ENCODE measurements at places on chromosomes 2 and 18. TPM values are rescaled to one million over a fixed set of nuclear protein-coding genes. Genes with fewer than 3 reads are reported as not detected.

DNA sequence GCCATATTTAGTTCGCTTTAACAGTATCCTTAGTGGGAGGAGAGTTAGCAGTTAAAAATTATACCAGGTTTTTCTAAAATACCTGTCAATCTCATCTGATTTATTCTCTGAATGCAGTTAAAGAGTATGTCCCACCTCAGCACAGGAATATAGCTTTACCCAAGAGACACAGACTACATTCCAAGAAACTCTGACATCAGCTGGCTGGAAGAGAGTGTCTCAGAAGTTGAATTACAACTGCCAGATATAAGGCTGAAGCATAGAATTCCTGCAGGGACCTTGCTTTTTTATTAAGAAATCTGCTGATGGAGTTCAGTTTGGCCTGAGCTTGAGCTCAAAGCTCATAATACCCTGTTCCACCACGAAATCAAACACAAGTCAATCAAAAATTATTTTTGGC is 25.4 kb upstream of the CNTNAP5 start:
- no peak for DNase-seq

GRCh38 chr2:237195396-237196120 is 109.9 kb downstream of the COPS8 start:
- no peak for DNase-seq

DNA sequence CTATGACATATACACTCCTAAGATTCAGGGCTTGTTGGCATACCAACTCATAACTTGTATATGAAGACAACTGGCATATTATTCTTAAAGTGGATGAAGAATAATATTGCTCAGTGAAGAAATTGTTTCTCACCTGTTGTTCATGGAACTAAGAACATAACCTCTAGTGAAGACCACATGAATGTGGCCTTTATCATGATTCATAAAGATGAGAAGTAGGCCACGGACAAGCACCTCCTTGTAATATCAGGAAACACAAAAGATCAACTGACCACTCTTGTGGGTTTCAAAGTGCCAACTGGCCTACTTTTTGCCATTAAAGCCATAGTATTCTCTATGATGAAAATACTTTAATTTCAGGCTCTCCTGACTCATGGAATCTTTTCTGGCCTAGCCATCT is 407.4 kb downstream of the GRB14 start:
- DNase-seq: no peak

- DNase-seq: no peak
Measured at GRCh38 chr18:45539491-45539891, 75.8 kb upstream of the SLC14A2 start.

DNA sequence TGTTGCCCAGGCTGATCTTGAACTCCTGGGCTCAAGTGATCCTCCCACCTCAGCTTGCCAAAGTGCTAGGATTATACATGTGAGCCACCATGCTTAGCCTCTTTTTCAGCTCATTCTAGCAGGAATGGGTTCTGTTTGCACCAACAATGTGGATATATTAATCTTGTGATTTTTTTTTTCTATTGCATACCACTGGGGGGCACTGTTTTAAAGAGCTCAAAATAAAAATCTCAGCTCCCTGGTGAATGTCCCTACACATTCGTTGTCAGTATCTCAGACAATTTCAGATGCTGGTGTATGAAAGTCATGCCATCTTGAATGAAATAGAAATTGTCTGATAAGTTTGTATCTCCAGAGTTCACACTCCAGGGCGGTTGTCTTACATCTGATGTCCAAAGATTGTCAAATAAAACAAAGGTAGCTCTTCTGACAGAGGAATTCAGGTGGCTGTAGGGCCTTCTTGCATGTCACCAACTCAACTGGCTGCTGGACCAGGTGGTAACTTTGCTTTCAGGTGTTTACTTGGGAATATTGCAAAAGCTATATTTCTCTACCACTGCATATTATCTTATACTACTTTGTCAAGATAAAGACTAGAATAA is 3.1 kb upstream of the MATN3 start:
- no peak for DNase-seq

DNA sequence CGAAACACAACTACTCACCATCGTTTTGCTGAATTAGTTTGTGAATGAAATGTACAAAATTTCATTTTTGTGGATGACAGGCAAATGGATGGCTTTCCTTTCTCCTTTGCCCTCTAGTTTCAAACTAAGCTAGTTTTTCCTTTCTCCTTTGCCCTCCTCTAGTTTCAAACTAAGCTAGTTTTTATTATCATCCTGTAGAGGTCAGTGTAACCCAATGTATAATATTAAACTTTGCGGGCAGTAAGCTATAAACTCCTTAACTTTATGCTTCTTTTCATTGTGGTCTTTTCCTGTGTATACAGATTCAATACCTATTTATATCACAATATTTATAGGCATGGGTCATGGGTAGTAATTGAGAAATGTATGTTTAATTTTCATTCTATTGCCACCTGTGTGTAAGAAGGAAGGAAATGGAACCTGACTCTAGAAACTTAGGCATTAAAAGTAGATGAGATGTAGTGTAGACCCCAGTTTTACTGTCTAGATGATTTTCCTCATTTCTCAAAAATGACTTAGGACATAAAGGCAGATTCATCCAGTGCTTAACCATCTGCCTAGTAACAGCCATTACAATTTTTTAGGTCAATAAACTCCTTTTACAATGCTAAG is 58.1 kb downstream of the MAP3K19 start:
- no peak for DNase-seq

- no peak for DNase-seq
Measured at GRCh38 chr2:20589975-20590703, 60.8 kb downstream of the HS1BP3 start.

DNA sequence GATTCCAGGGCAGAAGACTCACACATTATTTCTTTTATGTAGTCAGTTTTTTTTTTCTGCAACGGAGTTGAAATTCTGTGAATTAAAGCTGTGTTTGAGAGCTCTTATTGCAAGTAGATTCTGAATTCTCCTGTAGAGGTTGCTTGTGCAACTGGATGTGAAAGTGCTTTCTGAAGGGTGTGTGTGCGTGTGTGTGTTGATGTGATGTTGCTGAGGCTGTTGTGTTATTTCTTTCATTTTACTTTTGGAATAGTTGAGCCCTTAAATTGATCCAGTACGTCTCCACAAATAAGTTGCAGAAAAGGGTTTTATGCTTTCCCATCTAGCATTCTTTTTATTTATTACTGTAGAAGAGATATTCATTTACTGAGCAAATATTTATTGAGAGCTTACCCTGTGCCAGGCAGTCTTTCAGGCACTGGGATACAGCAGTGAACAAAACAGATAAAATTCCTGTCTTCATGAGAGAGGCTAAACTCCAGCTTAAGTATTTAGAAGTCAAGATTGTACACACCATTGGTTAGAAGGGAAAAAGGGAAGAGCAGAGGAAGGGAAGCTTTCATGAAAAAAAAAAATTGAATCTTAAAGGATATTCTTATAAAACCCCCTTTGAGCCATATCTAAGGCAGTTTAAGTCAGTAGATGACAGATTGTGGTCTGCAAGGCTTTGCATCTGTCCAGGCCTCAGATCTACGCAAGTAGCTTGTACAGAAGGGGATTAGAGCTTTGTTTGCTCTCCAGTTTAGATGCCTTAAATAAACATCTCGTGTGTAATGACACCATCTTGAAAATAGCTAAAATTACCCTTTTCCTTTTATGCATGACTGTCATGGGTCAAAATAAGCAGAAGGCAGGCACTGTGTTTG is 58.2 kb downstream of the MYO1B start:
- DNase-seq: no peak

GRCh38 chr2:142603759-142604158 is 273.7 kb upstream of the KYNU start:
- no peak for DNase-seq

DNA sequence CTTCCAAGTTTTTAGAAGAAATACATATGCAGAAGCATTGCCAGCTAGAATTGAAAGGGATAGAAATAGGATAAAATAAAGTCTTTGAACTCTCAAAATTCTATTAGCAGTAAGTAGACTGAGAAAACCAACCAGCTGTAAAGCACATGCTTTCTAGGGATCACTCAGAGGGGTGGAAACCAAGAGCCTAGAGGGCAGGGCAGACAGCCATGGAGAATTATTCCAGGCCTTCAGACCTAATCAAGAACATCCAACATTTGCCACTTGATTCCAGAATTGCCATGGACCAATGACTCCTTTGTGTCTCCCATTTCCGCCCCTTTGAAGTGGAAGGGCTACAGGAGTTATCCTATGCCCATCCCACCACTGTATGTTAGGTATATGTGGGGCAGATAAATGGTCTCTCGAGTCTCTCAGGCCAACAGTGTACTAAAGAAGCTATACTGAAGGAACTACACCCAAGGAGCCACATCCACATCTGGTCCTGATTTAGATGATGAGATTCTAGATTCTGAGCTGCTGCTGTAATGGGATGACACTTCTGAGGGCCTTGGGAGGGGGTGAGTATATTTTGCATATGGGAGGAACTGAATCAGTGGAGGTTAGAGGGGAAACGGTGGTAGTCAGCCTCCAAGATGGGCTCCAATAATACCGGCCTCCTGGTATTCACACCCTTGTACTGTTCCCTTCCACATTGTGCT is 4.0 kb downstream of the FARSB start:
- DNase-seq: no peak

DNA sequence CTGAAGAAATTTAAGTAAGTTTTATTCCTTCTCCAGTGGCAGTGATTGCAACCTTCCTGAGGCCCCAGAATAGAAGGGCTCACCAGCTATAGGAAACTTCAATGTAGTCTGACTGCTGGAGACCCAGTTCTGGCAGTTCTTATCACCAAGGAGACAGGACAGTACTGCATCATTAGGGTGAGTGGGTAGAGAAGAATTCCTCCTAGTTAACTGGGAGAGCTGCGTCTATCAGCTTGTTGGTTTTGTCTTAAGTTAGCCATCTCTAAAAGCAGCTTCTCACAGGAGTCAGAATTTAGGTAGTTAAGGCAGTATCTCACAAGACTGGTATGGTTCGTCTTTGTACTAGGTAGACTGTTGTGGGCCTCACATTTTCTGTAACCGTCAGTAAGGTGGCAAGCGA is 3.3 kb upstream of the MSTN start:
- no peak for DNase-seq

- DNase-seq: no peak
Measured at GRCh38 chr18:25111377-25112288, 240.3 kb downstream of the ZNF521 start.

DNA sequence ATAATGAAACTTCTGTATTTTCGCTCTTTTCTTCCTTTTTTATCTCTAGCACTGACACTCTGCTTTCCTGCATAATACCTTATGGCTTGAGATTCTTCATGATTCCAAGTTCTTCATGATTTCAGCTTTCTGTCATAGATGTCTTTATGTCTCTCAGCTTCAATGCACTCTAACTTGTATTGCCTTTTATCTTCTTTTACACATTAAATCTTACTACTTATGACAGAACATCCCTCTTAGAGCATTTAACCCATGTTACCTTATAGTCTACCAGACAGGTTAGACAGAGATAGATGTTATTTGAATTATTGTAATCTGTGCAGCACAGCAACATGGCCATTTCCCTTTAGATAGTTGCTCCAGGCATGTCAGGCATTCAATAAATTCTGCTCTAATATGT is 1475.7 kb upstream of the TMEFF2 start:
- no peak for DNase-seq

- DNase-seq: peak; percentile 62
Measured at GRCh38 chr18:48948112-48949049, 2.4 kb downstream of the SMAD7 start.

DNA sequence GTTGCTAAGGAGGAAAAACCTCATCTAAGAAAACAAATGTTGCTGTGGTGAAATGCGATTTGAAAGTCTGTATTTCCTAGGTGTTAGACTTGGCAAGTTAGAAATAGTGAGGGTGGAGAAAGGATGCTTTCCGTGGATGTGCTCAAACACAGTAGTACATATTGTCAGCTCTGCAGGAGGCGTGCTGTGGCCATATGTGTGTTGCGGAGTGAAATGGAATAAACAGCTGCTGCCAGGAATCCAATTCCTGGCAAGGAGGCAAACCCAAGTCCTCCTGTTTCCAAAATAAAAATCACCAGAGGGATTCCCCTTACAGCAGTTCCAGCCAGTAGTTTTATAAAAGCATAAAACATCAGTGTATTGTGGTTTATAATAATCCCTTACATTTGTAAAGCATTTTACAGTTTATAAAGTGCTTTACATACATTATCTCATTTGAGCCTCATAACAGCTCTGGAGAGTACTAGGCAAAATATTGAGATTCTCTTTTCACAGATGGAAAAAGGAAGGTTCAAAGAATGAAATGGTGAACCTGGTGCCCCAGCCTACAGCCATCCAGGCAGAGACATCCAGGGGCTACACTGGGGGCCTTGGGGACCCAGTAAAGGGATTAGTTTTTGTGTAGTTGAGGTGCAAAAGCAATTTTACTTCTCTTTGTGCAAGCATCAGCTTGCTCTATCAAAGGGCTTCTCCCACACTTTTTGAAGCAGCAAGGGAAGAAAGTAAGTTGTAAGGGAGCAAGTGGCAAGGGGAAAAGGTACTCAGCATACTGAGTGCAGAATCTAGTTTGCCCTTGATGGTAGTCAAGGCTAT is 206.0 kb downstream of the AGPS start:
- no peak for DNase-seq

- no peak for DNase-seq
Measured at GRCh38 chr2:228847684-228848083, 423.4 kb downstream of the PID1 start.

Gene CHN1
- total RNA-seq: 0.50 TPM

Gene CCDC68
- total RNA-seq: not detected

Gene RTKN
- 0.37 TPM for total RNA-seq

Gene KCNK3
- total RNA-seq: not detected

Gene GYPC
- total RNA-seq: 163 TPM

Gene TBR1
- not detected for total RNA-seq

Gene VRK2
- total RNA-seq: 24.1 TPM

Gene ETAA1
- 8.9 TPM for total RNA-seq

Gene CYP26B1
- total RNA-seq: not detected

Gene NIFK
- total RNA-seq: 80.1 TPM

Gene DSC2
- not detected for total RNA-seq

Gene GAL3ST2
- total RNA-seq: 0.34 TPM

Gene SLC23A3
- total RNA-seq: 2.2 TPM

Gene IL1RL1
- 0.21 TPM for total RNA-seq

Gene LRRTM4
- total RNA-seq: not detected

Gene UGT1A7
- not detected for total RNA-seq
